ENCODE measurements at places on chromosomes 2 and 18.

DNA sequence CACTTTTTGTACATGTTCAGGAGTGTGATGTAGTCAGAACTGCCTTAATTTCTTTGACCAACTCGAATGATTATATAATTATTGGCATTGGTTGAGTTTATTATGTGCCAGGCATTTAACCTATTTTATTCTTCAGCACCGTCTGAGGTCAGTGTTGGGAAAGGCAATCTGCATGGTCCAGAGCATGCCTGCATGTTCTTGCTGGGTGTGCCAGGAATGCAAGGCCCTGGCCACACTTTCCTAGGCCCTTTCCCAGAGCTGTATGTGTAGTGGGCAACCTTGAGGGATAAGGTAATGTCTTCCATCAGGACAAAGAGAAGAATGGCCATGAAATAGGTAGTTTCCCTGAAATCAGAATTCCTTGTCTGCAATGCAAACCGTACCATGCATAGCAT lies 9.7 kb upstream of the SNRNP200 start:
- DNase-seq: no peak

GRCh38 chr2:104762031-104762430 lies 91.9 kb upstream of the POU3F3 start:
- no peak for DNase-seq

- no peak for DNase-seq
Observed at GRCh38 chr2:231235217-231235616, 36.8 kb downstream of the ARMC9 start.

DNA sequence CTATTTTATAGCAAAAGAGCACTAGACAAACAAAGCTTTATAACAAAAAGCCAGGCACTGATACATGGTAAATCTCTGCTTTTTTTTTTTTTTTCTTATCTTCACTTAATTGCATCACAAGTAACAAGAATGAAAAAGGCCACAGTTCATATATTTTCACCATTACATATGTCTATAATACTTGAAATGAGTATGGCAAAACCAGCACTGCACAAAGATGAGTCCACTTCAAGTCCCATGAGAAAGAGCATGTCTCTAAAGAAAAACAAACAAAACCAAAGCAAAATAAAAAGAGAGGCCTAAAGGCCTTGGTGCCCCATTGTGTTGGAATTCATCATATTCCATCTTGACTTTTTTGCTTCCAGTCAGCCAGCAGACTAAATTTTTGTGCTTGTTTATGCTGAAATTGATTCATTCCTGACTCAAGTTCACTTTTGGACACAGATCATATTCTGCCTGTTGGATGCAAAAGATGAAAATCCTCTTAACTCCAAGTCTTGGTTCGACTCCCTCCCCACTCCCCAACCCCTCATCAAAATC lies 264.9 kb upstream of the CCDC68 start:
- no peak for DNase-seq

DNA sequence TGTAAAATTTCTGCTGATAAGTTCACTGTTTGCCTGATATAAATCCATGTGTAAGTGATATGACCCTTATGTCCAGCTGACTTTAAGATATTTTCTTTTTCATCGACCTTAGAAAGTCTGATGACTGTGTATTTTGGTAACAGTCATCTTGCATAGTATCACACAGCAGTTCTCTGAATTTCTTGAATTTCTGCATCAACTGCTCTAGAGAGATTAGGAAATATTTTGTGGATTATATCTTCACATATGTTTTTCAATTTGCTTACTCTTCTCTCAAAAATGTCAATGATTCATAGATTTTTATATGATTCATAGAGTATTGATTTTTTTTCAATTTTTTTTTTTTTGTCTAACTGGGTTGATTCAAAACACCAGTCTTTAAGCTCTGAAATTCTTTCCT lies 945.3 kb downstream of the TRIB2 start:
- no peak for DNase-seq

DNA sequence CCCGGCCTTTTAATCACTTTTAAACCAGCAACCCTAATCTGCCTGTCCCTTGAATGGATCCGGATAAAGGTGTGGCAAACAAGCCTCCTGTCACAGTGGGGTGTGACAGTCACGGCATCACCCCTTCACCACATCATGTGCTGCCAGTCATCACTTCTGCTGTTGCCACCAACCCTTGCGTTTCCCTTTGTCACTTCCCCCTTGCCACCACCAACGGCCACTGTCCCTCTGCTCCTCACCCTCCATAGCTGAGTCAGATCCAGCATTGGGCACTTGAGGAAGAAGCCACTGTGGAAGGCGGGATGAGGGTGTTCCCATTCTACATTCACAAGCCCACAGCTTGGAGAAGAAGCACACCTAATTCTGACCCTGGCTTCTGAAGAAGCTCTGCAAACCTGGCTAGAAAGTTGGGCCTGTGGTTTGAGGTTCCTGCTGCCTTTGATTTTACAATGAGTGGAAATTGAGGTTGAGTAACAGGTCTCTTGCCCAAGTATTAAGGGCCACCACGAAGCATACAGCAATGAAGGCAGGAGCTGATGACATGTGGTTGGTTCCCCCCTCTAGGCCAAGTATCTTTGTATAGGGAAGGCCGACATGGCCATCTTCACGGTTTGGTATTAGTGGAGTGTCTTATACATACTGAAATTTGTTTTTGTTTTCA lies 22.9 kb upstream of the DARS1 start:
- no peak for DNase-seq

DNA sequence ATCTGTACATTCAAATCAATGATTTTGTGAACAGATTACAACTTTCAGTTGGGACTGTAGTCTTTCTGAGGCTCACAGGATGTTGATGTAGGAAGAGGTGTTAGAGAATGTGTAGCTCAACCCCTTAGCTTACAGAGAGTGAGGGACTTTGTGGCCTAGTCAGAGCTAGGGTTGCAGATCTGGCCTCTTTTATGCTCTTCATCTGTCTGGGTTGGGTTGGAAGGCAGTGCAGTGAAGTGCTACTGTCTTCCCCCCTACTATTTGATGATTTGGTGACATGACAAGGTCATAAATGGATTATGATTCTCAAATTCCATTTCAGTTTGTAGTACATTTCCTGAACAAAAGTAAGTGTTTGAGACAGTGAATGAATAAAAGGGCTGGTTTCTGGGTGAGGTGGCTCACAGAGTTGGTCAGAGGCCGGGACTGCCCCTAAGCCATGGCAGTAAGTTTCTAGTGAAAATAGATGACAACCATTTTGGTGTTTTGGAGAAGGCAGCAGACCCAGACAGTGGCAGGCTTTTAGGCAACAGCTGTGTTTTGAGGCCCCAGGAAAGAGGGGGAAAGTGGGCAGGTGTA lies 21.6 kb downstream of the MAP4K4 start:
- no peak for DNase-seq

DNA sequence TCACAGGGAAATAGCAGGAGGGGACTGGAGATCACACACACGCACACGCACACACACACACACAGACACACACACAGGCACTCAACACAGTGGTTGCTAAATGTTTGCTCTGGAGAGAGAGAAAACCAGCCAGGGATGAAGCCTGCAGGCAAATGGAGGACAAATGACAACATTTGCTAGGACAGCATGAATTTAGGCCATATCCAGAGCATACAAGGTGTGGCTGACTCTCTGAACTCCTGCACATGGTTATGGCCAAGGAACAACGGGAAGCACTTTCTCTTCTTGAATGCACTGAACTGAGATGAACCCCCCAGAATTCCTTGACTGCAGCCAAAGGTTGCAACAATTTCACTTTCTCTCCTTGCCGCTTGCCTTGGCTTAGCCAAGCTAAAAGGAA lies 230.0 kb upstream of the RASGRP3 start:
- no peak for DNase-seq

DNA sequence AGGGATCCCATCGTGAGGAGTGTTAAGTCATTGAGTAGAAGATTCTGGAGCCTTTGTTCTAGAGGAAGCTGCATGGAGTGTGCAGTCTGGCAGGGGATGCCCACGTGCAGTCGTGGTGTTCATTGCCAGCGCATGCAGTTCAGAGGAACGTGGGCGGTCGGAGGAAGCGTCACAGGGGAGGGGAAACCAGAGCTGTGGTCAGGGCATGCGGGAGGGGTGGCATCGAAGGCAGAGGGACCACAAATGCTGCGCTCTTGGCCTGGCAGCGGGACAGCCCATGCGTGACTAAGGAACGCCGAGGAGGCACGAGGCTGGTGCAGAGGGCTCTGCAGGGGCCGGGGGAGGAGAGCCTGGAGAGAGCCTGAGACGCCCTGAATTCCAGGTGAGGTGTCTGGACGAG lies 141.1 kb downstream of the KLHL29 start:
- DNase-seq: no peak

GRCh38 chr2:127371037-127371436 lies 16.7 kb downstream of the MAP3K2 start:
- no peak for DNase-seq

DNA sequence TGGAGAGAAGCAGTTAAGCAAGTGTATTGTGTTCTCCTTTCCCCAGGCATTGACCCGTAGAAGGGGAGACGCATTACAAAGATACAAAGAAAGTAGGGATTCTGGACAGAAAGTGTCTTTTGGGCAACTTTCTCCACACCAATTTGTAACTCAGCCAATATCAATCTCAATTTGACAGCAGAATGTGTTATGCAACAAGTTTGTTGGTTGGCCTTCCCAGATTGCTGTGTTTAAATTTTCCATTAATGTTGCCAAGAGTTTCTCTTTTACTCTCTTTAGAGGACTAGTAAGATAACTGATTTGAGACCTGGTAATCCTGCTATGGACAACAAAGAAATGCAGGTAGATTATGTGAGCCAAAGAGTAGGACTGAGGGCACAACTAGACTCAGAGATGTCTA lies 279.6 kb downstream of the ZNF804A start:
- no peak for DNase-seq

DNA sequence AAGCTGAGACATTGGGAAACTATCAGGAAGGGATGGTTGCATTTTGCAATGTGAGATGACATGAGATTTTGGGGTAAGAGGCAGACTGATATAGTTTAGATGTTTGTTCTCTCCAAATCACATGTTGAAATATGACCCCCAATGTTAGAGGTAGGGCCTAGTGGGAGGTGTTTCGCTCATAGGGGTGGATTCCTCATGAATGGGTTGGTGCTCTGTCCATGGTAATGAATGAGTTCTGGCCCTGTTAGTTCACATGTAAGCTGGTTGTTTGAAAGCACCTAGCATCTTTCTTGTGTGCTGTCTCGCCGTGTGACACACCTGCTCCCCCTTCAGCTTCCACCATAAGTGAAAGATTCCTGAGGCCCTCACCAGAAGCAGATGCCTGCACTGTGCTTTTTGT lies 37.7 kb downstream of the TPRKB start:
- DNase-seq: no peak

DNA sequence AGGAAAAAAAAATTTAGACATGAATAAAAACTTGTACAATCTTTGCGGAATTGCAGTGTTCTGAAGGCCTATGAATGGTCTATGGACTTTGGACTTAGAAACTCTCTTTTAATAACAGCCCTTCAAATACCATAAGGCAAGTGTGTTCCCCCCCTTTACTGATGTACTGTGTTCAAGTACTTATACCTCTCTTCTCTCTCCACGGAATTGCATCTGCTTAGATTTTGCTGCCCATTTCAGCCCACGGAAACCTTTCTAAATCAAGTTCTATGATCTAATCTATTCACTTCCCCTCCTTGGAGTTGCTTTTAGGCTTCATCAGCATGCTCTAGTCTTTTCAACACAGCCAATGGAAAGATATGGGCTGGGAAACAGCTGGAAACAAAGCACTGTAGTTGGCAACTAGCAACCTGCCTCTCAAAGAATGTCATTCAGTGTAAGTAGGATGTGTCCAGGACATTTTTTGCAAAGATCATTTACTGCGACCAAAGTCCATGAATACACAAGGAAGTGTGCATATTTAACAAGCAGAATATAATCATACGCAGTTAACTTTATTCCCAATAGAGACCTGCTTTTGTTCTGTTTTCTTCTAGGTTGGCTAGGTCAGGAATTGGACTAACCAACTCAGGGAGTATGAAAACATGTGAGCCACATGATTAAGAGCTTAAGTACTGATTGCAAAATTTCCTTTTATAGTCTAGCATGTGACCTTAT lies 58.0 kb downstream of the SLC40A1 start:
- DNase-seq: no peak

DNA sequence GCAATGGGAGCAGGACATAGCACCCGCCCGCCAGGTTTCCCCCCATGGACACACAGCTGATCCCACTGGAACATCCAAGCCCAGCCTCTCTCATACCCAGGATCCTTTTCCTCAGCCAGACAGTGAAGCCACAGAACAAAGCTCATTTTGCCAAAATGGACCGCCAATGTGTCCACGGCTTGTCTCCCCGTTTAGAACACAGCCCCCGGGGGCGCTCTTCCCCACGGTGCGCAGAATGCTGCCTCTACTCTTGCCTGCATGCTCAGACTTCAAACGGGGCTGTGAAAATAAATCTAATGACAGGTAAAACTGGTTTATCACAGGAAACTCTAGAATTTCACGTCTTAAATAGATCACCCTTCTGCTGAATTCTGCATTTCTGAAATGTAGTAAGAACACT lies 548.5 kb upstream of the ID2 start:
- DNase-seq: no peak

DNA sequence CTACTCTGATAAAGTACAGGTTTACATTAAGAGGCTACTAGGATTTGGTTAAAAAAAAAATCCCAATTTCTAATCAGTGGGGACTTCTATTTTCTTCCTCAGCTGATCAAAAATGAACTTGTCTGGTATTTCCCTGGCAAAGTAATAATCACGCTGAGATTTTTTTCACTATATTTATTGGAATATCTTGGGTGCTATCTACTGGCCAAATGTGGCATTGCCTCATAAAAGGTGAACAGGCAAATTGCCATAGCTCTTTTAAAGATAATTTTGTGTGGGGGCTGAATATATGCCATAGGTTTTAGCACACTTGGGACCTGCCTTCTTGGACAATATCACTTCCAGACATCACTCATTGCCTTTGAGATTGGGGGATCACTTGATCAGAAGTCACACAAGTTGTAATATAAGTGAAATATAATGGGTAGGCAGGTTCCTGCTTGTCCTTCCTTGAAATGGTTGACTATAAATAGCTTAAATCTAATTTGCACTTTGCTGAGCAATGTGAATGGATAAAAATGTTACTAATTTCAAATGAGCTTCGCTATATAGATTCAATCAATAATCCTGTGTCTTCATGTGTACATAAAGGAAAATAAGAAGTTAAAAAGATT lies 7.0 kb upstream of the NXPH2 start:
- DNase-seq: no peak

GRCh38 chr2:20615466-20616241 lies 35.2 kb downstream of the HS1BP3 start:
- DNase-seq: peak; percentile 4

DNA sequence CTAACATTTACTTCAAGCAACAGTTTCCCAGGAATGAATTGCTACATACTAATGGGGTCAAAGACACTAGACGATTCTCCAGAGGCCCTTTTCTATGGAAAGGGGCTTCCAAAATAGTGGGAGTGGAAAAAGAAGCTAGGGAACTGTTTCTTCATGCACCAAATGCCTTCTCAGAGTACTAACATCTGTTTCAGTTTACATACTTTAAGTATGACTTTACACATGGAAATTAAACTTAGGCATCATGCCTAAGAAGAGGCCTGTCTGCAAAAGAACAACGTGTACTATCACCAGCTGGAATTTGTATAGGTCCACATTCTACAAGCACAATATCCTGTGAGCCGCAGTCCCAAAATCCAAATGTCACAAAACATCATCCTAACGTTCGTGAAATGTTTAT lies 29.4 kb upstream of the WDR75 start:
- DNase-seq: no peak
